ENCODE measurements at places on chromosomes 16 and 17.

DNA sequence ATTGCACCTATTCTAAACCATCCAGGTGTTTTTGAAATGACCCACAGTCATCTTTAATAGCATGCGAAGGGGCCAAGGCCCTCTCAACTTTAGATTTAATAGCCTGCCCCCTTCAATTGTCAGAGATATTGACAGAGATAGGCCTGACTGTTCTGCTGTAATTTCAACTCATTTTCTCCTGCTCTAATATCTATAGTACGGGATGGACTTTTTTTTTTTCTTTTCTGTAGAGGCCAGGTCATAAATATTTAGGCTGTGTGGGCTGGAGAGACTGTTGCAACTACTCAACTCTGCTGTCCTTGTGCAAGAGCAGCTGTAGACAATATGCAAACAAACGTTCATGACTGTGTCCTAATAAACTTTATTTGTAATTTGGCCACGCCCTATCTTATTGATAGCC lies 24.7 kb upstream of the KRT20 start:
- no peak for DNase-seq

DNA sequence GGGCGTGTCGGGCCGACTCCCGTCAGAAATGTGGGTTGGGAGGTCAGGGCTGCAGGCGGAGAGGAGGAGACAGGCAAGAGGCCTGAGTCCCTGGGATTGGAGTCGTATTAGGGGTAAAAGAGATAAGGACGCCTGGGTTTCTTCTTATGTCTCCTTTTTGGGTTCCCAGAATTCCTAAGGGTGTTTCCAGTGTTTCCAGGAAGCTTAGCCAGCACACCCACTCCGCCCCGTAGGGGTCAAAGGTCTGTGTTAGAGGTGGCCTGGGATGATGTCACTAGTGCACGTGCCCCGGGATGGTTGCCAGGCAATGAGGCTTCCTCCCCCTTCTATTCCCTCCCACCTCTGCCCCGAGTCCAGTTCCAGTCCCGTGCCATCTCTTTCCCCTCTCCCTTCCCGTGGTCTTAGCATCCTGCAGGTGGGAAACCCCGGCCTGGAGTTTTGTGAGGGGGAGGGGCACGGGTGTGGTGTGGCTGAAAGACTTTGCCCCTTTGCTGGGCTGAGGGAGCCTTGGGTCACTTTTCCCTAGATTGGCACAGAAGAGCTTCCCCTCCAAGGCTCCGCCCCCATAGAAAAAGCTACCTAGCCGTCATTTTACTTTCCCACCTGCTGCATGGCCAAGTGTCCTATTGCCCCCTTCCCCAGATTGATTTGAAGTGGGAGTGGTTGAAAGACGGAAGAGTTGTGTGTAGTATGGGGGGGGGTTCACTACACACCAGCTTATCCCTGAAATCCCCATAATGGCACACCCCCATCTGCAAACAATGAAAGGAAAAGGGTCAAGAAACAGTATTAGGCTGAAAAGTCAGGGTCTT lies 2.8 kb downstream of the KDM6B start:
- peak; percentile 56 for DNase-seq

- no peak for DNase-seq
These were observed 21.4 kb upstream of the SLC6A4 start for GRCh38 chr17:30256756-30257506.

GRCh38 chr17:17565471-17566339 lies 25.8 kb downstream of the PEMT start:
- DNase-seq, result no peak

DNA sequence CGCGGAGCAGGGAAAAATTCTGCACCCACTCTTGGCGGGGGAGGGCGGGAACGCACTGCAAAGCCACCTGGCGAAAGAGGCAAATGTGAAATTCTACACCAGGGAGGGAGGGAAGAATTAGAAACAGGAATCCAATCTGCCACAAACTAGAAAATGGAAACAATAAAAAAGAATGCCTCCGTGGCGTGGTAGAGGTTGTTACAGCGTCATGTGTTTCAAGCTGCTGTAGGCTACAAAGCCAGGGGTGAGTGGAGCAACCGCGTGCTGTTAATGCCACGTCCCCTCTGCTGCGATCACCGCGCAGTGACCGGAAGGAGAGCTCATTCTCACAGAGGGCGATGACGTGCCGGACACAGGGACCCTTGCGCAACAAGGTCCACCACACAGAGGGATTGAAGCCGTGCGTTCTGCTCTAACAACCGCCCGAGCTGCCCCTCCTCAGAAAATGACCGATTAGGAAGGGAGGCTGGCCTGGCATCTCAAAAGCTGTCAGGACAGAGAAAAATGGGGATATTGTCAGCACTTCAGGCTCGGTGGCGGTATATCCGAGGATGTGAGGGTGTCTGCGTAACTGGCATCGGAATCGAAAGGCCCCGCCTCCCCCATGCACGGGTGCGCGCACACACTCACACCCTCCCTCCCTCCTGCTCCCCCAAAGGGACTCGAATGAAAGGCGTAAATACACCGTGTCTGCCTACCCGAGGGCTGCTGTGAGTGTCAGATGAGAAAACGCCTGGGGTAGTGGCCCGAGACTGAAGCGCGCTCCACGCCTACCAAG lies 70.8 kb upstream of the TNRC6C start:
- peak; percentile 66 for DNase-seq

DNA sequence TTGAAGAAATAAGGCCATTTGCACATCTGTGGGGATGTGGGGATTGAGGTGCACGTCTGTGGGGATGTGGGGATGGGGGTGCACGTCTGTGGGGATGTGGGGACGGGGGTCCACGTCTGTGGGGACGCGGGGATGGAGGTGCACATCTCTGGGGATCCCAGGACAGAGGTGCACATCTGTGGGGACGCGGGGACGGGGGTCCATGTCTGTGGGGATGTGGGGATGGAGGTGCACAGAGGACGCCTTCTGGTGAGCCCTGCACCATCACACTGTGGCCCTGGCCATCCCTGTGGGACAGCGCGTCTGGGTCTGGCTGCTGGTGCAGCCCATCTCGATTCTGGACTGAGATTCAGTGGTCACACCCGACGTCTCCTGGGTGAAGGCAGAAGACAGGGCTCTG lies 161.4 kb downstream of the LAT start:
- DNase-seq, result no peak

- DNase-seq, result no peak
These were observed 762 bp upstream of the BAIAP3 start for GRCh38 chr16:1332618-1333148.

DNA sequence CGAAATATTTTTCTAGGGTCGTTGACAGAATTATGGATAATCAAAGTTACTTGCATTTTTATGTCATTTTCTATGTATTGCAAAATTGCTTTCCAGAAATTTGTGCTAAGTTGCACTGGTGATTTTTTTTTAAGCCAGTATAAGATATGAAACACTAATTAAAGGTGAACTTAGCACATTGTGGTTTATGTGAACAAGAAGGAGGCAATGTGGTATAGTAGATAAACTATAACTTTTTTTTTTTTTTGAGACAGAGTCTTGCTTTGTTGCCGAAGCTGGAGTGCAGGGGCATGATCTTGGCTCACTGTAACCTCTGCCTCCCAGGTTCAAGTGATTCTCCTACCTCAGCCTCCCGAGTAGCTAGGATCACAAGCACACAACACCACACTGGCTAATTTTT lies 13.2 kb downstream of the DGKE start:
- no peak for DNase-seq

GRCh38 chr16:68636818-68637217 lies 8.3 kb upstream of the CDH3 start:
- no peak for DNase-seq

GRCh38 chr17:74387365-74388218 lies 20.3 kb downstream of the GPR142 start:
- no peak for DNase-seq

GRCh38 chr17:82647593-82648164 lies 565 bp downstream of the WDR45B start:
- DNase-seq, result peak; percentile 60

GRCh38 chr17:7684851-7685532 lies 2.3 kb downstream of the TP53 start:
- no peak for DNase-seq

- DNase-seq, result no peak
These were observed 90.9 kb upstream of the BCAR1 start for GRCh38 chr16:75342308-75342811.

GRCh38 chr16:75787440-75787839 lies 61.1 kb upstream of the CPHXL start:
- no peak for DNase-seq

- no peak for DNase-seq
These were observed 215.9 kb downstream of the RPTOR start for GRCh38 chr17:80760511-80760911.

GRCh38 chr17:1961189-1961588 lies 63.9 kb downstream of the RTN4RL1 start:
- DNase-seq, result no peak

GRCh38 chr16:361872-362701 lies 8.3 kb downstream of the MRPL28 start:
- DNase-seq, result peak; percentile 27

DNA sequence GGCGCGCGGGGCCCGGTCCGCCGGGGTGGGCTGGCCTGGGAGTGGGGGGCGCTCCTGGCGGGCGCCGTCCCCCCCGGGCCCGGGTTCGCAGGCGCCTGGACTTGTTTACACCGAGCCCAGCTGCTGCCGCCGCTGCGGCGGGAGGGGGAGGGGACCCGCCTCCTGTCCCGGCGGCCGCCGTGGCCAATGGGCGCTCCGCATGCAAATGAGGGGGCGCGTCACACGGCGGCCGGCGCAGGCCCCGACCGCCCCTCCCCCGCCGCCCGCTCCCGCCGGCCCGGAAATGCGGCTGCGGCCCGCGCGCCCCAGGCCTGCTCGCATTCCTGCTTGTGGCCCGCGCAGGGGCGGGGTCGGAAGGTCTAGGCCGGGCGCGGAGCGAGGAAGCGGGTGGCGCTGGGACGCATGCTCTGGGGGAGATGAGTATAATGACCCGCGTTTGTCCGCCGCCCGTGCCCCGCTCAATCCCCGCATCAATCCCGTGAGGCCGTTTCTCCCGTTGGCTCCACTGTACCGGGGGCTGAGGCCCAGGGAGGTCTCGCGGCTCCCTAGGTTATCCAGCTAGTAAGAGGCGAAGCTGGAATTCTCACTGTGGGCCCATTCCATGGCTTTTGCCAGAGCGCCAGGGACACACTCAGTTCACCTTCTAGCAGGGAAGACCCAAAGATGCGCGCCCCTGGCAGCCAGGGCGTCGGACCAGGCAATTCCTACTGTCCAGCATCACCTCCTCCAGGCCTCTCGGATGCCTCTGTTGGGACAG lies at the start of gene YPEL3:
Gene YPEL3, minus strand, starts transcription at position 109 of the 757 bp plus-strand sequence. CDS start 731 bp downstream, outside the sequence.
- DNase-seq, result peak; percentile 77

DNA sequence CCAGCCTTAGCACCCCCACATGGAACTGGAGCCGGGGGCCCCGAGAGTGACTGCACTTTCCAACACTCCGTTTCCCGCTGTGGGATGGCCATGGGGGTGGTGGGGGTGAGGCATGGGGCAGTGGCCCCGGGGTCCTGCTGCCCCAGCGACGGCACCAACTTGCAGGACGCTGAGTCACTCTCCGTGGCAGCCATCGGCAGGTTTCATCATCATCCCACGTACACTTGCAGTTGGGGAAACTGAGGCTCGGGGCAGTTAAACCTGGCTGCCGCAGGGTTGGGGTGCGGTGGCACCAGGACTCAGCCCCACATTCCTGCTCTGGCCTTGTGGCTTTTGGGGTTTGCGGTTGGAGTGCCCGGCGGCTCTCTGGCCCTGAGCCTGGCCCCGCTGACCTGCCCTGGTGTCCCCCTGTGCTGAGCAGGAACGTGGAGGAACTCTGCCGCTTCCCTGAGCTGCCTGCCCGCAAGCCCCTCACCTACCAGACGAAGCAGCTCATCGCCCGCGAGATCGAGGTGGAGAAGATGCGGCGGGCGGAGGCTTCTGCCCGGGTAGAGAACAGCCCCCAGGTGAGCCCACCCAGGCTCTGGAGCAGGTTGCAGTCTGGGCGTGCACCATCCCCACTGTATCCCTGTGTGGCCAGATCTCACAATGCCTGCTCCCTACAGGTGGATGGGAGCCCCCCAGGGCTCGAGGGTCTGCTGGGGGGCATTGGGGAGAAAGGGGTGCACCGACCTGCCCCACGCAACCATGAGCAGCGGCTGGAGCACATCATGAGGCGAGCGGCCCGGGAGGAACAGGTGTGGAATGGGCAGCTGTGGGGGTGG lies 4.0 kb downstream of the GNG13 start:
- DNase-seq, result no peak

GRCh38 chr17:60169921-60170817 lies 20.4 kb downstream of the CA4 start:
- DNase-seq, result no peak

- DNase-seq, result no peak
These were observed 935 bp downstream of the USP32 start for GRCh38 chr17:60390925-60391470.

- DNase-seq, result no peak
These were observed 436 bp downstream of the PHB1 start for GRCh38 chr17:49414271-49414621.

DNA sequence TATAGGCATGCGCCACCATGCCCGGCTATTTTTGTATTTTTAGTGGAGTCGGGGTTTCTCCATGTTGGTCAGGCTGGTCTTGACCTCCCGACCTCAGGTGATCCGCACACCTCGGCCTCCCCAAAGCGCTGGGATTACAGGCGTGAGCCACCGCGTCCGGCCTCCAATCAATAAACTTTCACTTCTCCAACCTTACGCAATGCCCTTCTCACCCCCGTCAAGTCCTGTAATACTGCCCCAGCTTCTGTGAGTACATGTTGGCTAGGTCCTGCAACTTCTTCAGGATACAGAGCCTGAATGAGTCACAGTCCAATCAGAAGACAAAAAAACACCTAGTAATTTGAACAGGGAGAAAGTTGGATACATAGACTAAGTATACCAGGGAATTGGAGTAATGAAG lies 47.1 kb upstream of the PHOSPHO1 start:
- no peak for DNase-seq
